ENCODE measurements at places on chromosomes 6 and 20. TPM values are rescaled to one million over a fixed set of nuclear protein-coding genes. Genes with fewer than 3 reads are reported as not detected.

GRCh38 chr6:11204005-11204399 is 28.5 kb downstream of the NEDD9 start:
- no peaks in the 10 kb centered on the region for H3K36me3 ChIP-seq
- no peak overlapping the region for H3K4me3 ChIP-seq
- no peak overlapping the region for H3K27ac ChIP-seq
- no peaks in the 10 kb centered on the region for H3K4me1 ChIP-seq
- H3K27me3 ChIP-seq, result no peaks in the 10 kb centered on the region

DNA sequence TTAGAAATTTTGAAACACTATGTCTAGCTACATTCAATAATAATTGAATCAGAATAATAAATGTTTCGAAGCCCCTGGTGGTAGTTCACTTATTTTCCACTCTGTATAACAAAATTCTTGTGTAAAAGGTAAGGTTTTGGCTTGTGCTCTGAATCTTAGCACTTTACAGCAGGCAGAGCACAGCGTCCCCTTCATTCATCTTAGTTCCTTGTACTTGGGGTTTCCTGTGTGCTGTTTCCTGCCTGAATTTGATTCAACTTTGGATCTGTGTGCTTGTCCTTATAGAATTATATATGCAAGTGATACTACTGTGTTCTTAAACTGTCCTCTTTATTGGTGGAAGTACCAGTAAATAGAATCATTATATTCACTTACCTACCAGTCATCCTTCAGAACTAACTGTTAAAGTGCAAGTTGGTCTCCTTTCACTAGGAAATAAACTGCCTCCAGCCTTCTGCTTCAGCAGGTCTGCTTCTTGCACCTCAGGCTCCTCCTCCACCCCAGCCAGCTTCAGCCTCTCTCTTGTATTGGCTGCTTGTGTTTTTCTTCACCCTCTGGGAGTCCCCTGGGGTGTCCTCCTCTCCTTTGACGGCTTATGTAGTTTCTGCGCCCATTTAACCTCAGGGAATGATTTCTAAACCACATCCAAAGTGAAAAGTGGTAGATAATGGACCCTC is 28.8 kb upstream of the TULP4 start:
- no peaks in the 10 kb centered on the region for H3K27me3 ChIP-seq
- no peak overlapping the region for H3K27ac ChIP-seq
- H3K4me1 ChIP-seq, result no peaks in the 10 kb centered on the region
- H3K36me3 ChIP-seq, result no peaks in the 10 kb centered on the region
- H3K4me3 ChIP-seq, result no peak overlapping the region

DNA sequence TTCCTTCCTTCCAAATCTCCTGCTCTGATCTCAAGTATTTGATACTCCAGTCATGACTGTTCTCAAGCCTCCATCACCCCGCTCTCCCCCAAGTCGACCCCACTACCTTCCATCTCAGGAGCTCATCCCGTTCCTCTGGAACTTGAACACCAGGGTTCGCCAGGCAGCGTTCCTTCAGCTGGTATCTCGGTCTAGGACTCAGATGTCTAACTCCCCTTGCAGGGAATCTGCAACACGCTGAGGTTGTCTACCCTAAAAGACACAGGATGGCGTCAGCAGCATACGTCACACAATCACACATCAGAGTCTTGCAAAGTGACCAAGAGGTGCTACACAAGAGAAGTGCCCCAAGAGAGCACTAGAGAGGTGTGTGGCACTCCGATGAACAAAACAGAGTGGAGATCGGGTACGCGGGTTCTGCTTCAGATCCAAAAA is 706 bp downstream of the ZNF184 start:
- H3K4me3 ChIP-seq, result peak overlapping the region; percentile 63
- no peaks in the 10 kb centered on the region for H3K36me3 ChIP-seq
- peak overlapping the region; percentile 94 for H3K27ac ChIP-seq
- no peaks in the 10 kb centered on the region for H3K4me1 ChIP-seq
- DNase-seq, result peak; percentile 39

Gene VWA7
- 13.0 TPM for total RNA-seq

Gene TUBB1
- total RNA-seq, result not detected

Gene C20orf96
- 4.7 TPM for total RNA-seq

- H3K27ac ChIP-seq, result no peak overlapping the region
- H3K36me3 ChIP-seq, result no peaks in the 10 kb centered on the region
- no peak for DNase-seq
- H3K4me3 ChIP-seq, result no peak overlapping the region
- no peaks in the 10 kb centered on the region for H3K4me1 ChIP-seq
These were observed 27.9 kb downstream of the RIN2 start for GRCh38 chr20:19785983-19786285.

GRCh38 chr6:32984622-32985389 is 16.4 kb downstream of the BRD2 start:
- H3K27ac ChIP-seq, result peak overlapping the region; percentile 11
- H3K4me1 ChIP-seq, result peaks cover 11% of the 10 kb centered on the region
- no peaks in the 10 kb centered on the region for H3K27me3 ChIP-seq
- DNase-seq, result peak; percentile 97
- H3K4me3 ChIP-seq, result no peak overlapping the region

GRCh38 chr20:2172305-2173175 is 70.9 kb downstream of the STK35 start:
- peak; percentile 61 for DNase-seq
- no peaks in the 10 kb centered on the region for H3K27me3 ChIP-seq
- no peaks in the 10 kb centered on the region for H3K4me1 ChIP-seq

DNA sequence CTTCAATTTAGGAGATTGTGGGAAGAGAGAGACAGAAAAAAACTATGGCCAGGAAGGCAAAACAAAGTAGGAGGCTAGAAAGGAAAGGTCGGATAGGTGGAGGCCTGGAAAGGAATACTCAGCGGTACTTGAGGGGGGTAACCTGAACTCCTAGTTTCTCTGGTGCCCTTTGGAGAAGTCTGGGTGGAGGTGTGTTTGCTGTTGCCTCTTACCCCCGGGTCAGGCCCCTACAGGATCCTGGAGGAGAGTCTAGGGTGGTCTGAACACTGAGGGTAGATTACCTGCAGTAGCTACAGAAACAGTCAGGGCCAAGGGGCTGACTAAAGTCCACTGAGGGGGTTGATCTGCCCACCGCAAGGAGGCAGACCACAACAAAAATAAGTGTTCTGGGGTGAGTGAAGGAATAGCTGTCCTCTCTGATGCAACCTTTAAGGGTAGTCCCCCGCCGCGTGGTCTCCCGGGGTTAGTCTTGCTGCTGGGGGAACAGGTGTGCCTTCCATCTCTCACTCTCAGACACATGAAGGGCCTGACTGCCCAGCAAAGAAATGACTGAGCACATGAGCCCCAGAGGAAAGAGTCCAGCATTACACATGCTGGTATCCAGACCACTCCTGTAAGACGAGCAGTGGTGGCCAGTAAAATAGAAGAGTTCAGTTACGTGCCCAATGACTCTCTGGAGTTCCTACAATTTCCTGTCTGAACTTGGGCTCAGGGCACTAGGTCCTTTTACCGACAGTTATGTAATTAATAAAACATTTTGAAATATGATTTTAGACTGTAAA is 59.5 kb downstream of the MTHFD1L start:
- H3K36me3 ChIP-seq, result no peaks in the 10 kb centered on the region
- no peaks in the 10 kb centered on the region for H3K4me1 ChIP-seq
- no peaks in the 10 kb centered on the region for H3K27me3 ChIP-seq
- H3K4me3 ChIP-seq, result no peak overlapping the region

Gene NFS1
- 41.2 TPM for total RNA-seq

Gene FOXP4
- total RNA-seq, result 24.8 TPM

- no peak overlapping the region for H3K4me3 ChIP-seq
- no peak for DNase-seq
- H3K27ac ChIP-seq, result no peak overlapping the region
- H3K27me3 ChIP-seq, result no peaks in the 10 kb centered on the region
- no peaks in the 10 kb centered on the region for H3K4me1 ChIP-seq
- H3K36me3 ChIP-seq, result no peaks in the 10 kb centered on the region
These were observed 56.0 kb downstream of the APCDD1L start for GRCh38 chr20:58459058-58459750.

DNA sequence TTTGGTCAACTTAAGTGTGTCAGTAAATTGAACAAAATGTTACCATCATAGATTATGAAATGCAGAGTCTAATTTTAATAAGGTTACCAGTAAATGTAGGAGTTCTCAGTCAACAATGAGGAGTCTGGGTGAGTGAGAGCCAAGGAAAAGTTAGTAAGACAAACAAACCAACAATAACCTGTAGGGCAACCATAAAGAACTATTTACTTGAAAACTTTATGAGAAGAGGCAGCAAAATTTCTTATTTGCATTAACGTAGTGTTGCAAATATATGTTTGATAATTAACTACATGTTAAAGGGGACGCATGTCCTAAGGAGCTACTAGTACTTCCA is 131.1 kb upstream of the SOX4 start:
- no peaks in the 10 kb centered on the region for H3K27me3 ChIP-seq
- peak; percentile 44 for DNase-seq
- no peaks in the 10 kb centered on the region for H3K36me3 ChIP-seq
- H3K4me1 ChIP-seq, result peaks cover 12% of the 10 kb centered on the region
- H3K27ac ChIP-seq, result peak overlapping the region; percentile 66
- H3K4me3 ChIP-seq, result no peak overlapping the region

DNA sequence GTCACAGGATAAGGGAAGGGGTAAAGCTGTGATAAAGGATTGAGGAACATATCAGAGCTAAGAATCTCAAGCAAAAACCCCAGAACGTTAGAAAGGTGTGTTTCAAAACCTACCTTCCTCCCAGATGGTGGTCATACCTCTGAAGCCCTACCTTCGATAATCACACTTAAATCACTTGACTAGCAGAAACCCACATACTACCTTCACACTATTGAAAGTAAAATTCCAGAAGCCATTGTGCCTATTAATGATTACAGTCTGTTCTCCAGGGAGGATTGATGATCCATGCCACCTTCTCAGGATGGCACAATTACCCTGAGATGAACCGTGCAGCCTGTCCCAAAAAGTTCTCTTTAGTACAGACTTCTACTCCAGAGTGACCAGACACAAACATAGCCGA is 72.3 kb upstream of the SOX4 start:
- H3K4me1 ChIP-seq, result no peaks in the 10 kb centered on the region
- no peaks in the 10 kb centered on the region for H3K27me3 ChIP-seq
- no peak overlapping the region for H3K27ac ChIP-seq

GRCh38 chr6:157459327-157459726 is 78.3 kb downstream of the ZDHHC14 start:
- no peak for DNase-seq
- H3K4me1 ChIP-seq, result peaks cover 7% of the 10 kb centered on the region
- H3K27me3 ChIP-seq, result no peaks in the 10 kb centered on the region
- H3K36me3 ChIP-seq, result no peaks in the 10 kb centered on the region

GRCh38 chr6:157569543-157569942 is 188.6 kb downstream of the ZDHHC14 start:
- no peak overlapping the region for H3K27ac ChIP-seq
- H3K4me1 ChIP-seq, result no peaks in the 10 kb centered on the region
- no peak for DNase-seq
- no peaks in the 10 kb centered on the region for H3K27me3 ChIP-seq
- no peak overlapping the region for H3K4me3 ChIP-seq

GRCh38 chr20:63519668-63520503 is 679 bp upstream of the PPDPF start:
- H3K36me3 ChIP-seq, result no peaks in the 10 kb centered on the region
- H3K4me1 ChIP-seq, result peaks cover 10% of the 10 kb centered on the region
- peak; percentile 52 for DNase-seq
- peak overlapping the region; percentile 98 for H3K4me3 ChIP-seq

Gene HINT3
- 40.9 TPM for total RNA-seq

DNA sequence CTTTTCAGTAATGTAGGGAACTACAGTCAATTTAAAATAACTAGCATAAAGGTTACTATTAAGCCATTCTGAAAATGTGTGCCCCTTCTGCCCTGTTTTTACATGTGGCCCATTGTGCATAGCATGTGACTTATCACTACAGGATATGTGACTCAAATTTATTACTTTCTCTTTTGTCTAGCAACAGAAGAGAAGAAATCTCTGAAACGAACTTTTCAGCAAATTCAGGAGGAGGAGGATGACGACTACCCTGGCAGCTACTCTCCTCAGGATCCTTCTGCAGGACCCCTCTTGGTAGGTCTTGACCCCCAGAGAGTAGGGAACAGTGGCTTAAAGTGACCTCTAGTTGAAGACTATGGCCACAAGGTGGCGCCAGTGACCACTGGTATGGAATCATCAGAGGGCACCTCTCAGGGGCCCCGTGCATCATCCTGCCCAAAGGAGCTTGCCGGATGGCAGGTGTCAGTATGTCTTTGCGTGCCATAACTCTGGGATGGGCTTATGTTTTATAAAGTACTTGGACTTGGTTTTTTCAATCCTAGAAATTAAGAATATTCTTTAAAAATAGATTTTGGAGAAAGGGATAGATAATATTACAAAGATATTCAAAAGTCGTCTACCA is 23.9 kb downstream of the RPRD1B start:
- DNase-seq, result peak; percentile 82
- no peak overlapping the region for H3K4me3 ChIP-seq
- no peaks in the 10 kb centered on the region for H3K27me3 ChIP-seq
- H3K27ac ChIP-seq, result no peak overlapping the region
- no peaks in the 10 kb centered on the region for H3K36me3 ChIP-seq

Gene AP5S1
- 28.0 TPM for total RNA-seq

- H3K27me3 ChIP-seq, result no peaks in the 10 kb centered on the region
- H3K4me3 ChIP-seq, result no peak overlapping the region
- H3K27ac ChIP-seq, result no peak overlapping the region
- H3K4me1 ChIP-seq, result no peaks in the 10 kb centered on the region
- no peaks in the 10 kb centered on the region for H3K36me3 ChIP-seq
These were observed 3.3 kb upstream of the THEMIS start for GRCh38 chr6:127904160-127904559.

DNA sequence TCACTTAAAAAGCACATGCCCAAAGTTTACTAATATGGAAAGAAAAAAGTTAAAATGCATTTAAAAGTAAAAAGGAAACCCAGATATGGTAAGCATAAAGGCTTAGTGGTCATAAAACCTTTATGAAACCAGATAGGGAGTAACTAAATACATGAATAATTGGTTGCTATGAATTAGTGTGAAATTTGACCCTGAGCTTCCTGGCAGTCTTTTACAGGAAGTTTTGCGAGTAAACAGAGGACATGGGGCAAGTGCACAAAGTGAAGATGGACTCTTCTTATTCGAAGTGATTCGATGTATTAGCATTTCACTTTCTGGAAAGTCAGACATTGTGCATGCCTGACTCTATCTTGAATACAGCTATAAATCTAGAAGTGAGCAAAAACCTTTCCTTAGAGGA is 90.9 kb upstream of the MLIP start:
- H3K27me3 ChIP-seq, result no peaks in the 10 kb centered on the region
- H3K4me3 ChIP-seq, result no peak overlapping the region
- H3K4me1 ChIP-seq, result no peaks in the 10 kb centered on the region

Gene FAM217A
- total RNA-seq, result 1.7 TPM

Data from prostate gland (tissue), 2 donors.